ENCODE measurements at places on chromosomes 3 and 15. TPM values are rescaled to one million over a fixed set of nuclear protein-coding genes. Genes with fewer than 3 reads are reported as not detected.

GRCh38 chr3:126962756-126963155 is 20.2 kb upstream of the PLXNA1 start:
- no peak overlapping the region for H3K4me3 ChIP-seq
- peaks cover 14% of the 10 kb centered on the region for H3K4me1 ChIP-seq
- no peaks in the 10 kb centered on the region for H3K27me3 ChIP-seq
- no peak overlapping the region for H3K27ac ChIP-seq
- no peaks in the 10 kb centered on the region for H3K36me3 ChIP-seq

DNA sequence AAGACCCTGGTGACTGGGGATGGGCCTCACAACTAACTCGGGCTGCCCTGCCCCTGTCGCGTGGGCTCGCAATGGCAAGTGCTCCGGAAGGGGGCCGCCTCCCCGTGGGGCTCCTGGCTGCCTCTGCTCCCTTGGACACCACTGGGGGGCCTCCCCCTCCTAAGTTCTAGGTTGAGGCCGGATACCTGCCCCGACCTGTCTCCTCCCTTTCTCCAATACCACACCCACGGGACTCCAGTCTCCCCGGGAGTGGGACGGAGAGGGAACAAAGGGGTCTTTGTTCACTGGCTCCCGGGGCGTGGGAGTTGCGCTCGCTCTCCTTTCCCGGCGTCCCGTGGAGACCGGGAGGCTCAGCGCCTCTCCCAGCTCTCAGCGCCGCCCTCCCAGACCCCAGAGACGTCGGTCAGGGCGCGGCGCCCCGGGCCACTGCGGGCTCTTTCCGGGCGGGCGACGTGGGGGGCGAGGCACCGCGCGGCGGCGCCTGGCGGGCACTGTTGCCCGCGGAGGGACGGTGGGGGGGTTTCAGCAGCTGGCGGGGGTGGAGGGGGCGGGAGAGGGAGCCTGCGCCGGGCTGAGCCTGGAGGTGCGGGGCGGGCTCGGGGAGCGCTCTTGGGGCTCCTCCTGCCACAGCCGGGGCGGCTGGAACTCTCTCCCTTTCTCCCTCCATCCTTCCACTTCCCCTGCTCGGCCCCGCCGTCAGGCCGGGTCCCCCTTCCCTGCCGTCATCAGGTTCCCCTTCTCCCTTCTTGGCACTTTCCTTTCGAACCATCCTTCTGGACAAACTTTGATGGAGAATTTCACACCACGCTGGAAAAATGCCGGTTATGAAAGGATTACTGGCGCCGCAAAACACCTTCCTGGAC is at the start of gene KCNH8:
Gene KCNH8, plus strand, starts transcription at position 606 of the 863 bp plus-strand sequence. Its CDS starts 210 bp downstream, at position 816.
- DNase-seq, result peak; percentile 32
- H3K36me3 ChIP-seq, result no peaks in the 10 kb centered on the region
- peak within 1 kb of the TSS; percentile 84 for H3K27ac ChIP-seq
- H3K4me3 ChIP-seq, result peak within 1 kb of the TSS; percentile 50
- peaks cover 33% of the 10 kb centered on the region for H3K27me3 ChIP-seq
- H3K4me1 ChIP-seq, result peaks cover 8% of the 10 kb centered on the region

- H3K27ac ChIP-seq, result no peak overlapping the region
- no peaks in the 10 kb centered on the region for H3K36me3 ChIP-seq
- H3K27me3 ChIP-seq, result no peaks in the 10 kb centered on the region
- H3K4me3 ChIP-seq, result no peak overlapping the region
- DNase-seq, result no peak
- H3K4me1 ChIP-seq, result no peaks in the 10 kb centered on the region
These were observed 141.2 kb upstream of the SLCO3A1 start for GRCh38 chr15:91712286-91712685.

DNA sequence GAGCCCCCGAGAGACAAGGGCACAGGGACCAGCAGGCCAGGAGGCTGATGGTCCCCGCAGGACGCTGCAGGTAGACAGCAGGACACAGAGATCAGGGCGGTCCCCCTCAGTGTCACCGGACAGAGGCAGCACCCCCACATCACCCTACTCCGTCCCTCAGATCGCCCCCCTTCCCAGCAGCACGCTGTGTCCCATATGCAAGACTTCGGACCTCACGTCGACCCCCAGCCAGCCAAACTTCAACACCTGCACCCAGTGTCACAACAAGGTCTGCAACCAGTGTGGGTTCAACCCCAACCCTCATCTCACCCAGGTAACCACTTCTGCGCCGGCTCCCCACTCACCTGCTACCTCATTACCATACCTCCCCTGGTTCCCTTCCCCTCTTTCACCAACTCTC is 49.1 kb upstream of the APEH start:
- no peaks in the 10 kb centered on the region for H3K27me3 ChIP-seq
- H3K27ac ChIP-seq, result no peak overlapping the region
- no peaks in the 10 kb centered on the region for H3K36me3 ChIP-seq

GRCh38 chr3:194099215-194099614 is 36.7 kb upstream of the HES1 start:
- no peak for DNase-seq
- no peak overlapping the region for H3K27ac ChIP-seq
- H3K4me3 ChIP-seq, result no peak overlapping the region
- H3K4me1 ChIP-seq, result peaks cover 52% of the 10 kb centered on the region
- H3K36me3 ChIP-seq, result no peaks in the 10 kb centered on the region
- H3K27me3 ChIP-seq, result no peaks in the 10 kb centered on the region

DNA sequence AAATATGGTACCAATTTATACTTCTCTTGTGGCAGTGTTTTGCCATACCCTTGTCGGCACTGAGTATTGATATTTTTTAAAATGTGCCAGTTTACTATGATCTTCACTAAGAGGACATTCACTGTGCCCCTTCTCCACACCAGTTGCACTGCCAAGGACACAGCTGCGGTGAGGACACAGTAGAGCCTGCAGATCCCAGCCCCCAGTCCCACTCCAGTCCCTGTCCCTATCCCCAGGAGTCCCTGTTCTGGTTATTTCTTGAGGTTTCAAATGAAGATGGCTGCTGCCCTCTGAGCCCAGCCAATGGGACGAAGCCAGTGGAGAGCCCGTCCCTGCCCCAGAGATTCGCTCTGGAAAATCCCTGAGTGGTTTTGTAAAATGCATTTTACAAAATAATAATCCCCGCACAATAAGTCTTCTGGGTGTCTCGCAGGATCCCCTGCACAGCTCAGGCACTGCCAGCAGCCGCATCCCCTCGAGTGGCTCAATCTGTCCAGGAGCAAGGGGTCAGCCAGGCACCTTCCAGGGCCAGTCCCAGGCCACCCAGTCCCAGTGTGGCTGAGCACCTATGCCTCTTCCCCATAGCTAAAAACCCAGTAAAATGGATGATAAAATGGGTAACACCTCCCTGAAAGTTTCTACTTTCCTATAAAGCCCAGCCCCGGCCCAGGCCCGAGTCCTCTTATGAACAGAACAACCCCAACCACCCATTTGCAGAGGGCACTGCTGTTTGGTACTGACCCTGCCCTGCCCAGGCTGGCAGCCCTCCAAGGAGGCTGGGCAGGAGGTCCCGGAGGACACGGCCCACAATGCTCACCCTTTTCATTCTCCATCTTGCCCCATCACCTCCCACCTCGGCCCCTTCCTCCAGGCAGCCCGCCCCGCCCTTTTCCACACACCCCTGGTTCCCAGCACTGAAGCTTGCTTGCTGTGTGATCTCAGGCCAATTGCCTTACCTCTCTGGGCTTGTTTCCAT is 91.1 kb downstream of the VGLL4 start:
- H3K4me3 ChIP-seq, result no peak overlapping the region
- DNase-seq, result no peak
- H3K27ac ChIP-seq, result no peak overlapping the region
- H3K27me3 ChIP-seq, result no peaks in the 10 kb centered on the region

DNA sequence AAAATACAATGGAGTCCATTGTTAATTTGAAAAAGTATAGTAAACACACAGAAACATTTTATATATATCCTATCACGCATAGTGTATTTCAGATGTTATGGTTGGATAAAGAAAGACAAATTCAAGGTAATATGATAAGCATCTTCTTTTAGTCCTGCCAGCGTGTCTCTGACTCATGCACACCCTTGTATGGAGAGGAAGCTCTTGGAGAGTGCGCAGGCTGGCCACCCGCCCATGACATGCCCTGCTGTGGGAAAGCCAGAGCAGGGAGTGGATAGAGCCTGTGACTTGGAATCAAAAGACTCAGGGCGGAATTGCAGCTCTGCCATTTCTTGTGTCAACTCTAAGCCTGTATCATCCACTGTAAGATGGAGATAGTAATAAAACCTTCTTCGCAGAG is 23.0 kb upstream of the COPG1 start:
- no peak overlapping the region for H3K27ac ChIP-seq
- H3K27me3 ChIP-seq, result no peaks in the 10 kb centered on the region
- H3K36me3 ChIP-seq, result no peaks in the 10 kb centered on the region
- no peak overlapping the region for H3K4me3 ChIP-seq
- no peak for DNase-seq

- H3K27me3 ChIP-seq, result no peaks in the 10 kb centered on the region
- no peaks in the 10 kb centered on the region for H3K36me3 ChIP-seq
- H3K4me3 ChIP-seq, result no peak overlapping the region
- H3K4me1 ChIP-seq, result no peaks in the 10 kb centered on the region
- DNase-seq, result peak; percentile 23
These were observed 87.3 kb downstream of the CACNA1D start for GRCh38 chr3:53581671-53582070.

GRCh38 chr3:195587824-195588223 is 4.1 kb upstream of the APOD start:
- no peak for DNase-seq
- H3K36me3 ChIP-seq, result no peaks in the 10 kb centered on the region
- no peaks in the 10 kb centered on the region for H3K27me3 ChIP-seq

DNA sequence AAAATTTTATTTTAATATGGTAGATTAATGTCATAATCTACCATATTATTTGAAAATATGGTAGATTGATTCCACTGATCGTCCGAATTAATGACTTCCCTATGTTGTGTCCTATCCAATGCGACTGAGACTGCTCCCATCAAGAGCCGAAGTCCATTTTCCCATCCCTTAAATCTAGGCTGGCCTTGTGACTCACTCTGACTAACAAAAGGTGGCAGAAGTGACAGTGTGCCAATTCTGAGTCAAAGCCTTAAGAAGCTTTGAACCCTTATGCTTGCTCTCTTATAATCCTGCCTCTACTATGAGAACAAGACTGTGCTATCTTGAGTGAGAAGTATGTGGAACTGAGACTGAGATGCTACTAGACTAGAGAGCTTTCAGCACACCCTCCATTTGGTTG is 387.2 kb downstream of the ROBO1 start:
- H3K27ac ChIP-seq, result no peak overlapping the region
- H3K4me1 ChIP-seq, result no peaks in the 10 kb centered on the region
- H3K36me3 ChIP-seq, result no peaks in the 10 kb centered on the region
- no peaks in the 10 kb centered on the region for H3K27me3 ChIP-seq
- DNase-seq, result no peak

- H3K27me3 ChIP-seq, result no peaks in the 10 kb centered on the region
- H3K4me1 ChIP-seq, result no peaks in the 10 kb centered on the region
- DNase-seq, result no peak
- H3K27ac ChIP-seq, result no peak overlapping the region
- H3K4me3 ChIP-seq, result no peak overlapping the region
These were observed 301.0 kb upstream of the SLCO3A1 start for GRCh38 chr15:91552555-91552954.

DNA sequence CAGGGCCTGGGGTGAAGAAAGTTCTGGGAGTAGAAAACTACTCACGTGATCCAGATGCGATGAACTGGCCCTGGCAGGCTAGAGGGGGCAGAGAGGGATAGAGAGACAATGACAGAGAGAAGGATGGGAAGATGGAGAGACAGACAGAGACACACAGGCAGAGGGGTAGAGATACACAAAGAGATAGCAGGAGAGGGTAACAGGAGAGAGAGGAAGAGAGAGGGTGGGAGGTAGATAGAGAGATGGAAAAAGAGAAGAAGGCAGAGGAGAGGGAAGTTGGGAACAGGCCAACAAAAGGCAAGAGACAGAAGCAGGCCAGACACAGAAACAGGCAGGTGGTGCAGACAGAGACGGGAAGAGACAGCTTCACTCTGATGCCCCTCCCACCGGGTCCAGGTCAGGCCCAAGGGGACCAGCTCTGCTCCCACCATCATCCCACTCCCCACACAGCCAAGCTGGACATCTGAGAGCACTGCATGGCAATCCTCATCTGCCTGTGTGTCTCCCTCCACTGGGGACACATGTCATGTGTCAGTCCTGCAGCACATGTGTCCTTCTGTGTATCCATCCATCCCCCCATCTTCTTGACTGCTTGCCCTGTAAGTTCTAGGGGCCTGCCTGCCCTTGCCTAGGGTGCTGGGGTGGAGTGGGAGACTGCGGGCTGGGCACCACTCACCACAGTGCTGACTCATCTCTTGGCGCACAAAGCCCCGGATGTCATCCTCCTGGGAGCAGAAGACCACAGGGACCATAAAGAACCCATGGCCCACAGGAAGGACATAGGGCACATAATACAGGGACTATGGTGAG is 2.2 kb upstream of the UCN2 start:
- no peak overlapping the region for H3K4me3 ChIP-seq
- DNase-seq, result no peak

DNA sequence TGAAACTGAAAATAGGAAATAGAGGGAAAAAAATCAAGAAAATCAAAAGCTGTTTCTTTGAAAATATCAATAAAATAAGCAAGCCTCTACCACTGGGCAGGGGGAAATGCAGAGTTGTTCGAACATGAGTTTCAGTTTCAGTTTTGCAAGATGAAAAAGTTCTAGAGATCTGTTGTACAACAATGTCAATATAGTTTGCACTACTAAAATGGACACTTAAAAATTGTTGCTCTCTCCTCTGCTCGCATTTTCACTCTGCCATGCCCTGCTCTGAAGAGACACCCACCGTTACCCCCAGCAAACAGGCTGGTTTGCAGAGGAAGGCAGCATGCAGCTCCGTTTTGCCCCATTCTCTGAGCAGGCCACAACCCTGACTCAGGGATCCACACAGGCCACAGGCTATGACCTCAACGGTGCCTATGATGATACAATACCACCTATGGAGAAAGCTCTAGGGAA is 64.5 kb downstream of the ZNF148 start:
- peak; percentile 27 for DNase-seq
- H3K4me3 ChIP-seq, result peak overlapping the region; percentile 34
- peaks cover 5% of the 10 kb centered on the region for H3K4me1 ChIP-seq
- no peaks in the 10 kb centered on the region for H3K27me3 ChIP-seq

DNA sequence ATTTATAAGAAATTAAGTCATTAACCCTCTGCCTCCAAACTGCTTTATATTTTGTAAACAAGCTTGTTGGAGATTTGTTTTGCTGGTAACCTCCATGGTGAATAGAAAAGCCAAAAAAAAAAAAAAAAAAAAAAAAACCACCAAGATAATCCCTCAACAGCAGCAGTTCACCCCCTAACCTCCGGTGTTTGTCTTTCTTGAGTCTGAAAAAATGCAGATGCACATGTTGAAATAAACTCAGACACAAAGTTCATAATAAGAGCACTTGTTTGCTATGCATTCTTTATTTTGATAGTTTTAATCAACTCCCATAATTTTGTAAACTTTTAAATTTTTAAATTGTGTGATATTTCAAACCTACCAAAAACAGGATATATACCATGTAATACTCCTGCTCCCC is 1.8 kb upstream of the PLCH1 start:
- H3K36me3 ChIP-seq, result no peaks in the 10 kb centered on the region
- peaks cover 18% of the 10 kb centered on the region for H3K4me1 ChIP-seq
- H3K27me3 ChIP-seq, result peaks cover 15% of the 10 kb centered on the region
- H3K4me3 ChIP-seq, result no peak overlapping the region
- H3K27ac ChIP-seq, result no peak overlapping the region

KLHL40 gene
- total RNA-seq, result 0.14 TPM

RAD51 gene
- total RNA-seq, result 12.3 TPM

C3orf20 gene
- not detected for total RNA-seq

TMEM158 gene
- total RNA-seq, result 0.66 TPM

TTC21A gene
- 1.3 TPM for total RNA-seq

TLE3 gene
- total RNA-seq, result 23.4 TPM

GCHFR gene
- total RNA-seq, result 57.0 TPM

GOLGA6A gene
- 0.09 TPM for total RNA-seq

TRPM1 gene
- 0.09 TPM for total RNA-seq

ST3GAL6 gene
- total RNA-seq, result 16.8 TPM

Measured in thymus (tissue), 14 donors.